ENCODE measurements at places on chromosomes 6 and 20.

GRCh38 chr6:168826726-168827585 lies 386.0 kb downstream of the SMOC2 start:
- DNase-seq, result no peak

- DNase-seq, result no peak
Observed at GRCh38 chr6:33215271-33216116, 7.2 kb downstream of the RING1 start.

DNA sequence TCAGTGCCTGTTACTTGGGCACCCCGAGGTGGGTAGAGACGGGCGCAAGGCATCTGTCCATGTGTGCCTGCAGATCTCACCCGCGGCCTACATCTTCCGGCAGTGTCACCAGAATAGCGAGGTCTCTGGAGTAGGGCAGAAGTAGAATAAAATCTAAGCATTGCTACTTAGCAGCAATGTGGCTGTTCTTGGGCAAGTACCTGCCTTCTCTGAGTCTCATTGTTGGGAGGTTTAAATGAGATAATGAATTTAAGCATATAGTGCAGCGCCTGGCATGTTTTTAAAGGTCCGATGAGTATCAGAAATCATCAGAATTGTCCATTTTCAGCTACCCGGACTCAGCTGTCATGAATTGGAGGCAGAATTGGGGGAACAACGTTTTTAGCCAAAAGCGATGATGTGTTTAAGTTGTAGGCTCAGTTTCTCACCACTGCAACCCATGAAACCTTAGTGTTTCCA lies 800 bp downstream of the ABCC10 start:
- DNase-seq, result no peak

- no peak for DNase-seq
Observed at GRCh38 chr6:87658516-87658915, 43.5 kb downstream of the AKIRIN2 start.

DNA sequence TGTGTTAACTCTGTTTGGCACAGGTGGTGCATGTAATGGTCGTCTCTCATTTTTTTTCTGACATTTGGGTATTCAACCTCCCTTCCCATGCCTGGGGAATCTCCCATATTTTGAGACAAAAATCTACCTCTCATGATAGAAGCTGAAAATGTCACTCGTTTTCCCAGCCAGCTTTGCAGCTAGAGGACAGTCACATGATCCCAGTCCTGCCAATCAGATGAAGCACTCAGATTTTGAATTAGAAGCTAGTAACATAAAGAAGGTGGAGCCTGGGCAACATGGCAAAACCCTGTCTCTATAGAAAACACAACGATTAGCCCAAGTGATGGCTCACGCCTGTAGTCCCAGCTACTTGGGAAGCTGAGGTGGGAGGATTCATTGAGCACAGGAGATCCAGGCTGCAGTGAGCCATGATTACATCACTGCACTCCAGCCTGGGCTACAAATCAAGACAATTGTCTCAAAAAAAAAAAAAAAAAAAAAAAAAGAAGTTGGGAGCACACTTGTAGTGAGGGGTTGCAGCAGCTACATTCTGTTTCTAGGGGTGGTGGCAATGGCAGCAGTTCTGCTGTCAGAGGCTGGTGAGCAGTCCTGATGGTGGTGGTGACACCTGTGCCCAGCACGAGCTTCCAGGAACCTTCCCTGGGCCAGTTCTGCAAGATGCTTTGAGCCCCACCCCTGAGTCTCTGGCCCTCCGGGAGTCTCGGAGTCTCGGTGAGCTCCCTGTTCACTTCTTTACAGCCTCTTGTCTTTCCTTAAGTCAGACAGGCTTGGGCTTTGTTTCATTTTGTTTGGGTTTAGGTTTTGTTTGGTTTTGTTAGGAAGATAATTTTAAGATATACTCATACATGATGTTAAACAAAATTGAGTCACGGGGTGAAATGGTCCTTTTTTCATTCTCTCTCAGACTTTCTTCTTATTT lies 94.1 kb upstream of the KCNG1 start:
- no peak for DNase-seq

DNA sequence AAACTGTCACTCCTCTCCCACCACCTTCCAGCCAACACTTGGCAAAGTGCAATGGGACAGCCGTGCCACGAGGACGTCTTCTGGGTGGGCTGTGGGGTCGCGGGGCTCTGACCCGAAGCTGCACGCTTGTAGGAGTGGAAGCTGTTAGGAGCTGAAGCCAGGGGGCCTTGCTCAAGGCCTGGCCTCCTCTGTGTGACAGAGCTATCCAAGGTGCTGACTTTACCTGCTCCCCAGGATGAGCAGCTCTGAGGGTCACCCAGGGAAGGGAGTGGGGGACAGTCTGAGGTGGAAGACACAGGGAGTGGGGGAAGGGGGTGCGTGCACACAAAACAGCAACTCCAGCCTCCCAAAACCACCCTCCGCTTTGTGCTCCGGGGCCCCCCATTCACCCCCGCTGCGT lies 17.5 kb upstream of the CHRNA4 start:
- no peak for DNase-seq

DNA sequence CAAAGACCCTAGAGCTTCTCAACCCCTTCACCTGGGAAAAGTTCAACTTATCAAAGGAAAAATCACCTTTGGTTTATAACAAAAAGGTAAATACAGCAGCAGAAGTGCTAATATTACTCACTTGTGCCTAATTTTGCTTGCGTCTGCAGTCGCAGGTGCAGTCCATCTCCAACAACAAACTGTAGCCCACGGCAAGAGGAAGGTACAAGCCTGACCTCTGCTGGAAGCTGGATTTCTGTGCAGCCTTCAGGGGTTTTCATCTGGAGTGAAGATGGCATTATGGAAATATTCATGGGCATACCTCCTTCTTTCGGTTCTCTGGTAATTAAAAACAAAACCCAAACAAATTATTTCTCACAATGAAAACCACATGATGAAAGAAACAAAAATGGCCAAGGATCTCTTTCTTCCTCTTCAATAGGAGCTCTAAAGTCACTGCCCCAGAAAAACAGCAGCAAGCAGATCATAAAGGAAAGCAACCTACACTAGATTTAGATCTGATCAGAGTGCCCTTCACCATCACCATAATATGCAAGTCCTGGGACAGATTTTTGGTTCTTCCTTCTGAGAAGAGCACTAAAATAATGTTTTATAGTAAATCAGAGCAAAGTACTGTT lies 7.8 kb downstream of the UBE3D start:
- DNase-seq, result no peak

GRCh38 chr20:9126527-9126926 lies 57.6 kb downstream of the PLCB4 start:
- no peak for DNase-seq

- DNase-seq, result no peak
Observed at GRCh38 chr6:116997496-116997895, 120.5 kb downstream of the RFX6 start.

- DNase-seq, result no peak
Observed at GRCh38 chr6:140542863-140543262, 1168.4 kb upstream of the CITED2 start.

- no peak for DNase-seq
Observed at GRCh38 chr20:57290178-57290484, 23.7 kb upstream of the BMP7 start.

DNA sequence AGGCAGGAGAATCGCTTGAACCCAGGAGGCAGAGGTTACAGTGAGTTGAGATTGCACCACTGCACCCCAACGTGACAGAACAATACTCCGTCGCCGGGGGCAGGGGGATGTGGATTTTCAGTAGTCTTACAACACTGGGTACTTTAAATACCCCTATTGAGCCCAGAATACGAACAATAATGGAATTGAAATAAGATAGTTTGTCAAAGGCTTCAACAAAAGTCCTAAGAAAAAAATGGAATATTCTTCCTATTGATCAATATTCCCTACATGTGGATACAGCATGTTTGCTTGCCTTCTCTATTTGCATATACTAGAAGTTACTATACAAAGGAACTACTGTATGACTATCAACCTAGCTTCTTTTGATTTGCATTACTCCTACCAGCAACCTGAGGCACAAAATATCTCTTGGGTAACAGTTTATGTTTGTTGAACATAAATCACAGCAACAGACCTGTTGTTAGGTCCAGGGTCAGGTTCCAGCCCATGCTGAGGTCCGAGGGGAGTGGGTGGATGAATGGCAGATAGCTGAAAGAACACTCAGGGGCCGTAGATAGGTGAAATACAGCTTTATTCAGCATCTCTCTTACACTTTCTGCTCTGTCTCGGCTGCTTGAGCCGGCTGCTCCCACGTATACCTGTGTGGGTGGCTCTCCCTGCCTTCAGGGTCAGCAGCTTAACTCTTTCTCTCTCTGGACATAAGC lies 23.8 kb downstream of the MAN1A1 start:
- no peak for DNase-seq

GRCh38 chr6:127516662-127517273 lies 2.4 kb downstream of the MTCL3 start:
- peak; percentile 33 for DNase-seq

DNA sequence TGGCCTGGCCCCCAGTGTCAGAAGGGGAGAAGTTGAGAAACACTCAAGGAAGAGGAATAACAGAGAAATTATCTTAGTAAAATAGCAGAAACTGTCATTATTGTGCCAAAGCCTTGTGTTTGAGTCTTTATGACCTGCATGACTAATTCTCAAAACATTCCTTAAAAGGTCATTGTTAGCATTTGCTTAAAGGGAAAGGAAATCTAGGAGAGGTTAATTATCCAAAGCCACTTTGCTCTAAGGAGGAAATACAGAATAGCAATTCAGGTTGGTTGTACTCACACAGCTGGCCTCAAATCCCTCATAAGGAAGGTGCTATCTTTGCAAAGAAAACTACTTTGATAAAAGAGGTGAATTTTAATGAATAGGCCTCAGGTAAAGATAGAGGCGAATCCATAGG lies 516.7 kb downstream of the CBLN4 start:
- no peak for DNase-seq

GRCh38 chr6:105900125-105900937 lies 185.8 kb upstream of the PRDM1 start:
- no peak for DNase-seq

DNA sequence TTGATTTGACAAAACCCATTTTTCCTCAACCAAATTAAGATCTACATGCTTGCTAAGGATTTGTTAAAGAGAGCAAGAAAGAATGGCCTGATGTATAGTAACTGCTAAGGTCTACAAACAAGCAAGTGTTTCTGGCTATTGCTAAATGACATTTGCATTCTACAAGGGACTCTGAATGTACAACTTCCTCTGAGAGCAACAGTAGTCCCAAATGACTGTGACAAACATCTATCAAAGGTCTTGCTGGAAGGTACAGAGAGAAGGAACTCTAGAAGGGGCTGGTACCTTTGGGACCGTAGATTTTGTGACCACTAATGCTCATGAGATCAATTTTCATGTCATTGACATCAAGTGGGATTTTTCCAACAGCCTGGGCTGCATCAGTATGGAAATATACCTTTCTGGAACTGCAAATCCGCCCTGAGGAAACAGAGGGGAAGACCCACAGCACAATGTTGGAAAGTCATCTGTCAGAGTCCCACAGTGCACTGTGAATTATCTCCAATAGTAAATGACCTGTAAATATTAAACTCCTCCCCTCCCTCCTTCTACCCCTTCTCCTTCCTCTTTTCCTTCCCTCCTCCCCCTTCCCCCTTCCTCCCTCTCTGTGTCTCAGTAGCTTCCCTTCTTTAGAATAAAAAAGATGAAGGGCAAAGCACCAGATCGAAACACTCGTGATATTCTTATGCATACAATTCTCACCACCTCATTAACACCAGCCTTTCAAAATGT lies 15.9 kb upstream of the CPNE1 start:
- no peak for DNase-seq

DNA sequence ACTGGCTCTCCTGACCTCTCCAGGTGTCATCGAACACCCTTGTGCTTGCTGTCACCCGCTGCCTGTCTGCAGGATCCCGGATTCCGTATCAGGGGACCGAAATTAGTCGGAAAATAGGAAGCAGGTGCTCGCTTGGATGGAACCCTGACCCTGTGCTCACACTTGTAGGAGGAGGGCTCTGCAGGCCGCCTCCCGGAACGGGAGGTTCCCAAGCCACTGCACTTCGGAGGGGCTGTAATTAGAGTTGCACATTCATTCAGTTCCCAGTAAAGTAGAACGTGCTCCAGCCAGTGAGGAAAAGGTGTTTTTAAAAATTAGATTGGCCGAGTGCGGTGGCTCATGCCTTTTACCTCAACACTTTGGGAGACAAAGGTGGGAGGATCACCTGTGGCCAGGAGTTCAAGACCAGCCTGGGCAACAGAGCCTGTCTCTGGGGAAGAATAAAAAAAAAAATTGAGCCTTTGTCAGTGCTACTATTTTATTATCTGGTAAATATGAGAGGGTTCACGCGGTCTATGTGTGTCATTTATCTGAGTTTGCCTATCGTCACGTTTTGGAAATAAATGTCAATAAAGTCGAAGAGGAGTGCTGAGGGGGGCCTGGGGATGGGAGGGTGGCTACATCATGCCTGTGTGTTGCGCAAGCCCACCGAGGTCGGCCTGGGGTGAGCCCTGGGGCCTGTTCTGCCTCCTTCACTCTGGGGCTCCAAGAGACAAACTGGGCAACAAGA lies 1.5 kb upstream of the GMEB2 start:
- peak; percentile 62 for DNase-seq

DNA sequence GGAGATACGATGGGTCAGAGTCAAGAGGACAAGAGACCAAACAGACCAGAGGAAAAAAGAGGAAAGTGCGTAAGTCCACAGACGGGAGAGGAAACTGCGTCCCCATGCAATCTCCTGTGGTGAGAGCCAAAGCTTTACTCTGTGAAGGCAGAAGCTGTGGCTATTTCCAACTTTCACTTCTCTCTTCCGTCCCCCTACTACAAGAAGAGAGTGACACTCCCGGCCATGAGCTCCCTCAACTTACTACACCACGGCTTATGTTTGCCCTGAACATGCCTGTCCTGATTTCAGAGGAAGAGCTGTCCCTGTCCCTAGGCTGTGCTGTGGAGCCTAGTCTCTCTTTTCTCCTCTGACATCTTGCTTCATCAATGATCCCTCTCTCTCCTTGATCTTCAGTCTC lies 11.5 kb upstream of the SSR1 start:
- DNase-seq, result no peak

DNA sequence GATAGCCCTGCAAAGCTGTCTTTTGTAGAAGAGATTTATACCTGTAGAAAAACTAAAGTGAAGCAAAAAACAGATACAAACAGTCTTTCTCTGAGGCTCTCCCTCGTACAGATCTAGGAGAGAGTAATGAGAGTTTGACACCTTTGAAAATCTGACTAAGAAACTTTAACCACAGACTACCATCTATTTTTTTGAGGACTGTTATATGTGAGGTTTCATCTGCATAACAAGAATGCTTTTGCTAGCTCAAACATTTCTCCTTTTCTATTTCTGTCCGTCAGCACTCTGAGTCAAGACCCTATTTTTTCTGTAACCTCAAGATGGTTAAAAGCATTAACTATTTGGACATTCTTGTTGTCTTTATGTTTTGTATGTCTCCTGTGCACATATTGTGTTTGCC lies 193.0 kb downstream of the BTBD3 start:
- DNase-seq, result no peak

GRCh38 chr6:118996289-118996820 lies 61.4 kb upstream of the MCM9 start:
- DNase-seq, result no peak

- DNase-seq, result no peak
Observed at GRCh38 chr6:142860498-142860897, 84.5 kb downstream of the HIVEP2 start.

Data from activated CD4-positive, alpha-beta T cell treated with anti-CD3 and anti-CD28 coated beads for 4 hours (primary cell).